Thoracic aorta (tissue), 2 donors: ENCODE measurements at places on chromosomes 16 and 17. TPM values are rescaled to one million over a fixed set of nuclear protein-coding genes. Genes with fewer than 3 reads are reported as not detected.

- no peak for DNase-seq
Observed at GRCh38 chr16:67017810-67018488, 11.0 kb upstream of the CBFB start.

- no peak for DNase-seq
Observed at GRCh38 chr16:71303938-71304337, 14.7 kb upstream of the CMTR2 start.

GRCh38 chr16:84654238-84654637 lies 5.9 kb downstream of the KLHL36 start:
- DNase-seq, result no peak

GRCh38 chr17:52145476-52145875 lies 13.0 kb downstream of the CA10 start:
- DNase-seq, result no peak

The APOBR gene
- total RNA-seq, result 3.4 TPM

The CD79B gene
- 6.0 TPM for total RNA-seq

The LPO gene
- total RNA-seq, result not detected

The NEUROD2 gene
- not detected for total RNA-seq

- DNase-seq, result no peak
Observed at GRCh38 chr16:71448274-71448866, 6.5 kb upstream of the TLE7 start.

GRCh38 chr16:52552643-52553042 lies 5.7 kb upstream of the TOX3 start:
- DNase-seq, result no peak

DNA sequence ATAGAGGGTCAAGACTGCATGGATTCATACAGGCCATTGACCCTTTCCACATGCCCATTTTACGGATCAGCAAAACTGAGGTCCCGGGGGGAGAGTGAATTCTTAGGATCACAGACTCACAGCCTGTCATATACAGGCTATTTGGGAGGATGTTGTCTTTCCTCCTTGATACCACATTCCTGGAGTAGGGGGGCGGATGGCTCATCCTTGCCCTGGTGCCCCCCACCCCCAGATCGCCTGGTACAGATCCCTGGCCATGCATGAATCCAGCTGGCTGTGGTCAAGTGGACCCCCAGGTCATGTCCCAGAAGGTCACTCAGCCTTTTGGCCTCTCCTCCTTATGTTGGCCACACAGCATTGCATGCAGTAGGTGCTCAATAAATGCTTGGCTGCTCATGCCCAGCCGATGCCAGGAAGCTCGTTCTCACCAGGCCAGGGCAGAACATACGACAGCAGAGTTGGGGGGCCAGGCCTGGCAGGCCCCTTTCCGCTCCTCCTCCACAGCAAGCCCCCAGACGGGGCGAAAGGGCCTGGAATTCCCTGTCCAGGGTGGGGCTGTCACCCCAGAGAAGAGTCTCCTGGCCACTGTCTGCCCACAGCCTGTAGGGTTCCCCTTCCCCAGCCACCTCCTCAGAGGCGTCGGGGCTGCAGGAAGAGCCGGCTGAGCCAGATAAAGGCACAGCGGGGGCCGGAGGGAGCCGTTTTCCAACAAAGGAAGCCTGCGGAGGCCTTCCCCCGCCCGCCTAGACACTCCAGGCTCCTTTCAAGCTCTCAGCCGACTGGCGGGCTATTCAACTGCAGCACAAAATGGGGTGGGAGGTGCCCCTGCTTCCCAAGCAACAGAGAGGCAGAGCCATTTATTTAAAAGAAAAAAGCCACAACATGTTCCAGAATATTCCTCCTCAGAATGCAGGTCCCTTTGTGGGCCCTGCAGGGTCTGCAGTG lies 215.7 kb upstream of the CIBAR2 start:
- no peak for DNase-seq

DNA sequence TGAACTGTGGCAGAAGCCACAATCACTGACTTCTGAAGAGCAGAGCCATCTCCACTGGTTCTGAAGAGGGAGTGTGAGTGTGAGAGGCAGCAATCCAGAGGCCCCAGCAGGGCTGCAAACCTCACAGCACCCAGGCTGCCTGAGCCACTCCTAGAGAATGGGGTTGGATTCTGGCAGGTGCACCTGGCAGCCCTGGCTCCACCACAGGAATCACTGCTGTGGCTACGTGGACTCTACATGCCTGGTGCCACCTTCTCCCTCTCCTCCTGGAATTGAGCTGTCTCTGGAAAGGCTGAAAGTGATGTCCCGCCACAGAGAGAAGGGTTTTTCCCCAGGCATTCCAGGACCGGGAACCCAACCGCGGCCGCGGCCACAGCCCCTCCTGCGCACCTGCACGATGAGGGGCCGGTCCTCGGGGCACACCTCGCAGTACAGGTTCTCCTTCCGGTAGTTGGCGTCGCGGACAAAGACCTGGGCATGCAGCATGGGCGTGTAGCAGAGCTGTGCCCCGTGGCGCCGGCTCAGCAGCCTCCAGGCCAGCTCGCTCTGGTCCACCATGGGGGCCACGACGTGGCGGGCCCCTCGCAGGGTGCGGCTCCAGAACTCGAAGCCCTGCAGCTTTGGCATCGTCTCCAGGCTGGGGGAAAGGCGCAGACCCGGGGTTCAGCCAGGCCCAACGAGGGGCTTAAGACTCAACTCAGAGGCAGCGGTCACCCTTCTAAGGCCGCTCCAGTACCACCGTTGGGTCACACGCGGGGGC lies 991 bp downstream of the DUS1L start:
- no peak for DNase-seq

GRCh38 chr17:76261421-76262215 lies 3.5 kb upstream of the UBALD2 start:
- no peak for DNase-seq

The HSF5 gene
- not detected for total RNA-seq

DNA sequence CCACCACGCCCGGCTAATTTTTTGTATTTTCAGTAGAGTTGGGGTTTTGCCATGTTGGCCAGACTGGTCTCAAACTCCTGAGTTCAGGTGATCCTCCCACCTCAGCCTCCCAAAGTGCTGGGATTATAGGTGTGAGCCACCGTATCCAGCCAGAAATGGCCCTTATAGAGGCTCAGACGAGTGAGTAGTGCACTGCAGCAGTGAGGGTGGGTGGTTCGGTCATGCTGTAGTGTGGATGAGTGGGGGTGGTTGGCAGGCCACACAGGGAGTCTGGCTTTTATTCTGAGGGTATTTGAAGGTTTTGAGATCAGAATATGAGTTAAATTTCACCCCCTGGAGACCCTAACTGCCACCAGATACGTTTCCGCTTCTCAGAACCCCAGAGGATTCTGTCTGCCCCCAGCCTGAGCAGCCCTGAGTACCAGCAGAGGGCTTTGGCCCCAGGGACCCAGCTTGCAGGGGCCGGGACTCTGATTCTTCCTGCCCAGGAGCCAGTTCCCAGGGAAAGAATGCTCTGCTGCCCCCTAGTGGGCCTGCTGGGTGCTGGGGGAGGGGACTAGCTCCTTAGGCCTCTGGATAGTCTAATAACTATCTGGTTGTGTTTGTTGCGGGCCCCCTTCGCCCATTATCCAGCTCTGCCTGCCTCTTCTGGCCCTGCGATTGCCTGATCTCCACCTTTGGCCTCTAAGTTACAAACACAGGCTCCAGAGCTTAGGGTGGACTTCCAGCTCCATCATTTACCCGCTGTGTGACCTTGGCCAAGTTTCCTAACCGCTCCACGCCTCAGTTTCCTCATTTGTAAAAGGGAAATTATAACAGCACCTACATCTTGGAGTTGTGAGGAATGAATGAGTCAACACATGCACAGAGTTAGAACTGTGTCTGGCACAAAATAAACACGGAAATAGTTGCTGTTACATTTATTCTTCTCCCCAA lies 2.0 kb downstream of the ZNF771 start:
- peak; percentile 68 for DNase-seq

The TSPOAP1 gene
- total RNA-seq, result 22.6 TPM

DNA sequence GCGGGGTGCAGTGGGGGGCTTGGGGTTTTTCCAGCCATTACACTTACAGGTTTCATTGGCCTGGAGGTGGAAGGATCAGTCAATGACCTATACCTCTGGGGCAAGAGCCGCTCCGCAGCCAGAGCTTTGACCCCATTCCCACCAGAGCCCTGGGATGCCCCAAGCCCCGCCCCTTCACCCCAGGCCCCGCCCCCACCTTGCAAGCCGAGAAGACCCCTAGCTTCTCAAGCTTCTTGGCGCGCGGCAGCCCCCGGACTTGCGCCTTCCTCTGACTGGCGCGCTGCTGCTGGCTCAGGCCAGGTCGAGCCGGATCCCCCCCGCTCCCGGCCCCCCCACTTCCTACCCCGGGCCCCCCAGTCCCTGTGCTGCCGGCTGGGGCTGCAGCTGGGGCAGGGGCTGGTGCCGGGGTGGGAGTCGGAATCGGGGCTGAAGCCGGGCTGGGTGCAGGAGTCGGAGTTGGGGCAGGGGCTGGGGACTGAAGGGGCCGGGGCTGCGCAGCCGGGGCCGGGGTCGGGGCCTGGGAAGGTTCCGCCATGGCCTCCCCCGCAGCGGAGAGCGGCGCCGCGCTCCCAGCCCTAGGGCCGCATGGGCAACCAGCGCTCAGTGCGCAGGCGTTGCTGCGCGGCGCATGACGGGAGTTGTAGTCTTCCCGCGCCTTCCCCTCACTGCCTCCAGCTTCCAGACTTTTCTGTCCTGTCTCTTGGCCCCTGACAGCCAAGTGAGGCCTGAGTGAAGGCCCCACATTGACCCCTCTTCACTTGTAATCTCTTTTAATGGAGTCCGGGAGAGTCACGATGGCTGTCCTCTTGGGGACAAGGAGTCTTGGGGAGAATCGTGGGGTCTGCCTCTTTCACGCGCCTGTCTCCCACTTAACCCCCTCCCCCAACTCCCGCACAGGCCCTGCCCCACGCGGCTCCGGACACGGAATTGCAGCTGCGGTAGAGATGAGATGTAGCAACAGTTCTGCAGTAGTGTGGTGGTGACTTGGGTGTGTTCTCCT lies at the start of gene KAT2A:
TSS of gene KAT2A (minus strand) at position 598 of the 1,000 bp plus-strand sequence. CDS start at position 535, 63 bp downstream.
- DNase-seq, result no peak
